ENCODE measurements at places on chromosomes 1 and 21.

DNA sequence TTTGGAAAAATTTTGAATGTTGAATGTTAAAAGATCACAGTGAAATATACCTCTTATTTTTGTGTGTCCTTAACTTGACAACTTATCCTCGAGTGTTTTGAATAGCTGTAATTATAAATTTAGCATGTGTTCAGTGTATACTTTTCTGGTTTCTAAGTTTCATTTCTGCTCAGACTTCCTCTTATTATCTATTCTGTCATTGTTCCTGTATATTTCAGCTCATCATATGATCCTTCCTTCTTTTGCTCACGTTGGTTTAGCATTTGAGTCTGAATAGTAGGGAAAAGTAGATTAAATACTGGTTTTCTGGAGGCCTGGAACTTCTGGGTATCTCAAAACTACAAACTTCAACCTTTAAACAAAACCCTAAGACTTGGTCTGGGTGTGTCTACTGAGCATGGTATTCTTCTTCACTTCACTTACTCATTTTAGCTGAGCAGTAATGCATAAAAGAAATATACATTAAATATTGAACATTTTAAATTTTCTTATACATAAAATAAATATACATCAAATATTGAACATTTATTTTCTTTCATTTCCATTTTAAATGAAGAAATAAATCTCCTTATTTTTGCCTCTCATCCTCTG, 3.3 kb upstream of the ATP6V1G3 start:
- DNase-seq, result no peak

DNA sequence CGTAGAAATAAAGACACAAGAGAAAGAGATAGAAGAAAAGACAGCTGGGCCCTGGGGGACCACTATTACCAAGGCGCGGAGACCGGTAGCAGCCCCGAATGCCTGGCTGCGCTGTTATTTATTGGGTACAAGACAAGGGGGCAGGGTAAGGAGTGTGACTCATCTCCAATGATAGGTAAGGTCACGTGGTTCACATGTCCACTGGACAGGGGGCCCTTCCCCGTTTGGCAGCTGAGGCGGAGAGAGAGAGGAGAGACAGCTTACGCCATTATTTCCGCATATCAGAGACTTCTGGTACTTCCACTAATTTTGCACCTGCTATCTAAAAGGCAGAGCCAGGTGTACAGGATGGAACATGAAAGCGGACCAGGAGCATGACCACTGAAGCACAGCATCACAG, 4.1 kb upstream of the TPRG1L start:
- DNase-seq, result no peak

GRCh38 chr1:225886159-225887029, 2.6 kb downstream of the LEFTY1 start:
- DNase-seq, result no peak

GRCh38 chr1:24930260-24931145, at the start of gene RUNX3:
RUNX3 (minus strand) TSS chr1:24930276; CDS start chr1:24929868, 408 bp downstream.
- peak; percentile 17 for DNase-seq

DNA sequence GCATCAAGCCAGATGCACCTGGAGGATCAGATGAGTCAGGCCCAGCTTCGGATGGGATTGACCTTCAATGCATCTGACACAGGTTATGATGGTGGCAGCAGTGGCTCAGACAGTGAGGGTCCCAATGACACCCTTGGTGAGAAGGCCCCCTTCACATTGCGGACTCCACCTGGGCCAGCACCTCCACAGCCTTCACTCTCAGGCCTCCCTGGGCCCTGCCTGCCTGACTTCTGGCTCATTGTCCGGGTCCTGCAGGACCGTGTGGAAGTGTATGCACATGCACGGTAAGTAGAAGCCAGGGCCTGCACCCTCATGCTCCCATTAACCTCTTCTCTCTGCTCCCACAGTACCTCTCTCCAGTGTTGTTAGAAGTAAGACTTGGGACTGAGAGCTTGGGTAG, 20.8 kb downstream of the HYI start:
- DNase-seq, result no peak

GRCh38 chr1:3662080-3662671, 9.9 kb downstream of the TP73 start:
- DNase-seq, result no peak

- DNase-seq, result no peak
Measured at GRCh38 chr21:31882711-31883110, 9.9 kb downstream of the HUNK start.

DNA sequence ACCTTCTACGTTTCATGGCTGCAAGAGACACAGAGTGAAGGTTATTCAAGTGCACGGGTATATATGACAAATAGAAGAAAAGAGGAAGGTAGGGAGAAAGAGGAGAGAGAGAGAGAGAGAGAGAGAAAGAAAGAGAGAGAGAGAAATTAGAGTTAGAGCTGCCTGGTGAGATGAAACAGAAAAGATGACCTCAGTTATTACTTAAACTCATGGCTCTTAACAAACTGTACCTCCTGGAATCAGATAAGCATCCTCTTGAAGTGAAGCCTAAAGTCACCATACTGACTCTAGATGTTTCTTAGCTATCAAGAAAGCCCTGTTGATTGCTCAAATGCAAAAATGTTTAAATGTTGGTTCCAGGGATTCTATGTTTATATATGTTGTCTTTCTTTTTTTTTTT, 597.7 kb upstream of the ZP4 start:
- DNase-seq, result no peak

DNA sequence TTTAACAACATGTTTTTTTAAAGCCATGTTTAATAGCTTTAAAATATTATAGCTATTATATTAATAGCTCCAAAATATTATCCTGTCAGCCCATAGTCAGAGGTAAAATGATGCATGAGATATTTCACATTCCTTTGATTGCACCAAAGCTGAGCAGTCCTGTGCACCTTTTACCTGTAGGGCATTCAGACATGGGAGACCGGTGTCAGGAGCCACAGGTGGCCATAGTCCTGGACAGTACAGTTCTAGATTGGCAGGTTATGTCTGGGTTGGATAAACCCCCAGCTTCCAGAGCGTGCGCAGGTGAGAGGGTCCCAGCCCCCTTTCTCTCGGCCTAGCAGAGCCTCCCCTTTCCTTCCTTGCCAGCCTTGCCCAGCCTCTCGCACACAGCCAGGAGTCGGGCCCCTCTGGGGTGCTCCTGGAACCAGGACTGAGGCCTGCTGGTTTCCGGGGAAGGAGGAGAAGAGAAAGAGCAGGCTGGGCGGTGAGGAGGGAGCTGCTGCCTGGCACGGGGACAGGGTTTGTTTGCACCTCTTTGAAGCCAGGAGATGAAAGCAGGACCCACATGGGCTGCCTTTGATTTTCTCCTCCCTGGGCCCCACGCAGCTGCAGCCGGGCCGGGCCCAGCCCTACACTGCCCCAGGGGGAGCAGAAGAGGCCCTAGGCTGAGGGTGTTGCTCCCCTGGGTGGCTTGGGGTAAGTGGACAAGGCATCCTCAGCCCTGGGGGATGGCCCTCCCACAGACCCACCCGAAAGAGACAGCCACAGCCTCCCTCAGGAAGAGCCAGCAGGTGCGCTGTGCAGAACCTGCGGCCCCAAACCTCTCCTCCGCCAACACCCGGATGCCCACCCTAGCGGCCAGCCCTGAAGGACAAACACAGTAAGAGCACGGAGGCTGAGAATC, 75.2 kb upstream of the TARDBP start:
- no peak for DNase-seq

DNA sequence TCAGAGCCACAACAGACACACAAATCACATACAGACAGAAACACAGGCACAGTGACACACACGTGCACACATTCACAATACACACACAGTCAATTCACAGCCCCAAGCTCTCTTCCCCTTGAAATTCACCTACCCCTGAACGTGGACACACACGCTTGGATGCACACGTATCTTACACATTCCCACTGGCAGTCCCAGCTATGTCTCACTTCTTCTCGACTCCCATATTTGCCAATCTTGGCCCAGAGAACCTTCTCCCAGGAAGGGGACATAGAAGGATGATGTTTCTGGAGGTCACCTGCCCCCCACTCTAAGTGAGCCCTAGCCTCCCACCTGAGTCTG, 1.6 kb downstream of the CRYBG2 start:
- DNase-seq, result no peak

DNA sequence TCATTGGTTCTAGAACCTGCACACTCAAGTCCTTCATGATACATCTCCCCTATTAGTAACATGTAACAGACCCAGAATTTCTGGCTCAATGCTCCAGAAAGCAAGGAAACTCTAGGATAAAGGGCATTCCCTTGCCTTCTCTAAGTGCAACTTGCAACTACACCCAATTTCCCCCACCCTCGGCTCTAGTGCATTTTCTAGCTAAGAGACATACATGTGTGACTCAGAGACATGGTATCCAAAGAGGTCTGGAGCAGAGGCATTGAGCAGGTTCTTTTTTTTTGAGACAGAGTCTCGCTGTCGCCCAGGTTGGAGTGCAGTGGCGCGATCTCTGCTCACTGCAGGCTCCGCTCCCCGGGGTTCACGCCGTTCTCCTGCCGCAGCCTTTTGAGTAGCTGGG, 132.9 kb downstream of the ZC3H11B start:
- DNase-seq, result no peak

- no peak for DNase-seq
Measured at GRCh38 chr1:89125240-89125912, 538 bp downstream of the GBP2 start.

- no peak for DNase-seq
Measured at GRCh38 chr1:119226913-119227312, 86.5 kb upstream of the WARS2 start.

GRCh38 chr1:153291514-153291913, 21.2 kb downstream of the PGLYRP3 start:
- DNase-seq, result no peak

GRCh38 chr1:152786077-152786476, at the start of gene LCE1E:
LCE1E (plus strand) TSS chr1:152786257; CDS start chr1:152787300, 1,043 bp downstream.
- DNase-seq, result no peak

DNA sequence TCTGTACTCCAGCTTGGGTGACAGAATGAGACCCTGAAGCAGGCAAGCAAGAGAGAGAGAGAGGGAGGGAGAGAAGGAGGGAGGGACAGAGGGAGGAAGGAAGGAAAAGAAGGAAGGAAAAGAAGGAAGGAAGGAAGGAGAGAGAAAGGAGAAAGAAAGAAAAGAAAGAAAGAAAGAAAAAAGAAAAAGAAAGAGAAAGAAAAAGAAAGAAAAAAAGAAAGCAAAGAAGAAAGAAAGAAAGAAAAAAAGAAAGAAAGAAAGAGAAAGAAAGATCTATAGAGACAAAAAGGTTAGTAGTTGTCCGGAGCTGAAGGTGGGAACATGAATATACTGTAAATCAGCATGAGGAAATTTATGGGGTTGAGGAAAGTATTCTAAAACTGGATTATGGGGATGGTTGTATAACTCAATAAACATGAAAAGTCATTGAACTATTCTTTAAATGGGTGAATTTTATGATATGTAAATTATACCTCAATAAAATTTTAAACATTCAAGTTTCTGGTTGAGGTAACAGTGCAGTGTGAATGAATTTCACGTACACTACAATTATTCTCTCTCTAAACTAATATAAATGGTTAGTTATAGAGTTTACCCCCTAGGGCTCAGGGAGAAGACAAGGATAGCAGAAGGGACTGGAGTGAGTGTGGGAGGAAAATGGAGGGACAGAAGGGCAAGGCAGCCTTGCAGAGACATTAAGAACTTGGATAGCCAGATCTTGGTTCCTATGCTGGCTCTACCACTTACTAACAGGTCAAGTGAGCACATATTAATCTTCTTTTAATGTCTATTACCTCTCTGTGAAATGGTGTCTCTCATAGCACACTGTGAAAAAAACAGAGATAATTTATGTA, 24.8 kb upstream of the SERTAD4 start:
- DNase-seq, result no peak

DNA sequence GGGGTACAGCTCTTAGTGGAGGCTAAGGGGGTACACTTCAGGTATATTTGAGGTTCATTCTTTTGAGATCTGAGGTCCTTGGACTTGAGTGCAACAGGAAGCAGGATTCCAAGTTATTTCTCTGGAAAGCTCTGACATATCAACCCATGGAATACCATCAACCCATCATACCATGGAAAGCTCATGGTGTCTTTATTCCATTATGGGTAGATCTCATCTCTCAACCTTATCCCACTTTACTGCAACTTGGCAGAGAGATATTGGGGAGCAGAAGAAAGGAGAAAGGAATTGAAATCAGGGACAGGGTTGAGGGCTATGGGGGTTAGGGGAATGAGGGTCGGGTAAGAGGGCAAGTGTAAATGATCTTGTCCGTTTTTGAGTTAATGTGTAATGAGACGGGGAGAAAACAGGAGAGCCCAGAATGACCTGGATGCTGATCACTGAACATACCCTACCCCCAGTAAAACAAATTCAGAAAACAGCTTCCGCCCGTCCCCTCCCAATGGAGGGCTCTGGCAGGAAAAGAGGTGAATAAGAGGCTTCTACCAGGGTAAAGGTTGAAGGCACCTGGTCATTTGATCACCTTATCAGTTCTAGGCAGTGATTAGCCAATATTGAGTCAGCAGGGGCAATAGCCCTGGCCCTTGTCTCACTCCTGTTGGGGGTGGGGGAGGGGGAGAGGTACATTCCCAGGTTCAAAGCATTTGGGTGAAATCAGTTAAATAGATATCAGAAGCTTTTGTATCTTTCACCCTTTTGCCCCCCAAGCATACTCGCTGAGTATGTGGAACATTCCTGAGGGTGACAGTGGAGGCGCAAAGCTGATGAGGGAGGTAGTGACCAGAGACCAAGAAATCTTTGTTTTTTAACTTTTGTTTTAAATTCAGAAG, 622 bp upstream of the APOA2 start:
- DNase-seq, result no peak

DNA sequence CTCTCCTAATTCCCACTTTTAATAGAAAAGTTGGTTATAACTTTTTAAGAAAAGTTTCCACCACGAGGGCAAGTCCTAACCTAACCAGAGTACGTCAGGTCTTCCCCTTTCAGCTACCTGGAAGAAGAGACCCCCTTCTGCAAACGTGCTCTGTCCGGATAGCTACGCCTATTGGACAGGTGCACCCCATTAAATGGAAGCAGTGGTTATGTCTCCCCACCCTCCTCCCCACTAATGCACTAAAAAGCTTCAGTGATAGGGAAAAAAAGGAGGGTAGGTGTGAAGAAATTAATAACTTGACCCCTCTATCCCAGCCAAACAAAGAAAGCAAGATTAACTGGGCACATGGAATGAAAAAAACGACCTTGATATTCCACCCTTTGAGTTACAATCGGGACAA, 7.7 kb downstream of the GLUL start:
- no peak for DNase-seq

DNA sequence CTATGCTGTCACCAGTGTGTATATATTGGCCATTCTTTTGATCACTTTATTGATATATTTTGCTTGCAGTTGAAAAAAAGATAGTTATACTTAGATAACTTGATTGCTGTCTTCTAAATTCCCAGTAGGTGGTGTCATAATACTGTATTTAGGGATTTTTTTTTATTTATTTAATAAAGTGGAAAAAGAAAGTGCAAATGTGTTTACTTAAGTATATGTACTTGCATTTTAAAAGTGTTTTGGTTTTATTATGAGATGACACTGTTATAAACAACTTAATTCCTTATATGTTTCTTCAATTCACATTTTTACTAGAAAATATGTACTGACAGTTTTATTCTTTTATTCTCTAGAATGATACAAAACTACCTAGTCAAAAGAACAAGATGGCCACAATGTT, 164.8 kb downstream of the USP25 start:
- no peak for DNase-seq

All from NCI-H748 treated with DMSO at 0.1 percent for 48 hours (cell line).